GM23338 (cell line): ENCODE measurements at places on chromosomes 13 and 19. TPM values are rescaled to one million over a fixed set of nuclear protein-coding genes. Genes with fewer than 3 reads are reported as not detected.

The HNRNPL gene
- 491 and 580 TPM in 2 replicates for total RNA-seq

The HDGFL2 gene
- 94.6 and 113 TPM in 2 replicates for total RNA-seq

The ZNF528 gene
- 25.5 and 38.6 TPM in 2 replicates for total RNA-seq

The IGFL1 gene
- not detected in 2 replicates for total RNA-seq

The ZNF491 gene
- total RNA-seq, result 1.1 and 1.3 TPM in 2 replicates

The NLRP9 gene
- total RNA-seq, result not detected in 2 replicates

The NLRP4 gene
- 0.19 TPM in 1 of 2 replicates, not detected in the other for total RNA-seq

The CRX gene
- not detected in 2 replicates for total RNA-seq

The IZUMO2 gene
- total RNA-seq, result 3.1 TPM in 1 of 2 replicates, not detected in the other

The GPR12 gene
- not detected in 2 replicates for total RNA-seq
